ENCODE measurements at places on chromosomes 11 and 22. TPM values are rescaled to one million over a fixed set of nuclear protein-coding genes. Genes with fewer than 3 reads are reported as not detected.

Gene PTPN5
- not detected for total RNA-seq

Gene PARVA
- total RNA-seq = not detected

Gene SUSD2
- 0.53 TPM for total RNA-seq

Gene SOX10
- not detected for total RNA-seq

Gene PRAME
- not detected for total RNA-seq

Gene GTPBP1
- 66.6 TPM for total RNA-seq

Gene ASCL2
- 2.8 TPM for total RNA-seq

Gene UBASH3B
- total RNA-seq = 62.7 TPM

Gene MRGPRF
- not detected for total RNA-seq

Gene TYR
- not detected for total RNA-seq

Gene RFPL1
- total RNA-seq = not detected

Gene OR52M1
- total RNA-seq = not detected

Gene SOX6
- not detected for total RNA-seq

Gene GPHA2
- not detected for total RNA-seq

Gene OR9Q1
- not detected for total RNA-seq

Gene GPR137
- 54.1 TPM for total RNA-seq

Gene APOL3
- 32.7 TPM for total RNA-seq

Gene SLC6A5
- not detected for total RNA-seq

Gene SNX32
- total RNA-seq = 3.0 TPM

Gene SMIM35
- 0.13 TPM for total RNA-seq

Gene PLEKHB1
- total RNA-seq = 7.7 TPM

Gene SCGB1C1
- total RNA-seq = not detected

Gene CD248
- total RNA-seq = 5.2 TPM

Gene CCDC82
- total RNA-seq = 28.1 TPM

Gene EIF3F
- 290 TPM for total RNA-seq

Gene PRODH
- 0.17 TPM for total RNA-seq

Gene BTBD18
- not detected for total RNA-seq

Gene SYT12
- total RNA-seq = not detected

Gene PGA5
- not detected for total RNA-seq

Gene SEPTIN5
- 0.86 TPM for total RNA-seq

Gene FAM89B
- 30.3 TPM for total RNA-seq

Gene ANO5
- total RNA-seq = not detected

Gene OR5T1
- not detected for total RNA-seq

Gene SLC43A3
- 444 TPM for total RNA-seq

Gene MS4A8
- not detected for total RNA-seq

Gene OR52N1
- total RNA-seq = not detected

Gene KCNE3
- not detected for total RNA-seq

Gene KDM4E
- total RNA-seq = not detected

Gene PHLDA2
- 3.5 TPM for total RNA-seq

Gene RFPL3
- not detected for total RNA-seq

Gene CTSW
- total RNA-seq = 51.7 TPM

Gene ZW10
- total RNA-seq = 22.2 TPM

Gene GAL3ST3
- 0.17 TPM for total RNA-seq

Gene MYO18B
- total RNA-seq = 0.80 TPM

Gene GLB1L2
- 9.0 TPM for total RNA-seq

Gene MISFA
- 0.88 TPM for total RNA-seq

Gene CDKN1C
- 0.40 TPM for total RNA-seq

Gene OR52A1
- not detected for total RNA-seq

Gene NOX4
- not detected for total RNA-seq

Gene HOATZ
- total RNA-seq = not detected

Gene NEFH
- 9.9 TPM for total RNA-seq
